Stimulated activated CD4-positive, alpha-beta T cell treated with anti-CD3 and anti-CD28 coated beads, Interleukin-1b, Interleukin-23, amount 100 ng/mL, for 1 hour (primary cell): ENCODE measurements at places on chromosomes 1 and 21.

GRCh38 chr21:35059742-35060141, 10.6 kb upstream of the RUNX1 start:
- DNase-seq, result no peak

- DNase-seq, result no peak
Measured at GRCh38 chr1:229620876-229621275, 5.0 kb downstream of the TAF5L start.

- no peak for DNase-seq
Measured at GRCh38 chr1:204929487-204930154, 59.0 kb downstream of the NFASC start.

GRCh38 chr1:174995121-174995520, 4.6 kb upstream of the CACYBP start:
- no peak for DNase-seq

- no peak for DNase-seq
Measured at GRCh38 chr1:194062962-194063361, 876.5 kb upstream of the B3GALT2 start.

GRCh38 chr1:16130827-16131226, 25.0 kb downstream of the EPHA2 start:
- DNase-seq, result no peak

GRCh38 chr1:194618101-194618500, 1431.7 kb upstream of the B3GALT2 start:
- no peak for DNase-seq

DNA sequence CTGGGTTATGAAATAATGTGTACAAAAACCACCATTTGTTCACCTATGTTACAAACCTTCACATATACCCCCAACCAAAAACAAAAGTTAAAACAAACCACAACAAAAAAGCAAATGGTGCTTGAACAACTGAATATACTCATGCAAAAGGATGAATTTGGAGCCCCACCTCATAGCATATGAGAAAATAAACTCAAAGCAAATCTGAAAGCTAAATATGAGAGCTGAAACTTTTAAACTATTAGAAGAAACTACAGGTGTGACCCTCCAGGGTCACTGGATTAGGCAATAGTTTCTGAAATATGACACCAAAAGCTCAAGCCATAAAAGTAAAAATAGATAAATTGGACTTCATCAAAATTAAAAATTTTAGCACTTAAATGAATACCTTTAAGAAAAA, 215.5 kb upstream of the CHRM3 start:
- no peak for DNase-seq

GRCh38 chr1:97042551-97042950, 321.0 kb downstream of the PTBP2 start:
- no peak for DNase-seq

DNA sequence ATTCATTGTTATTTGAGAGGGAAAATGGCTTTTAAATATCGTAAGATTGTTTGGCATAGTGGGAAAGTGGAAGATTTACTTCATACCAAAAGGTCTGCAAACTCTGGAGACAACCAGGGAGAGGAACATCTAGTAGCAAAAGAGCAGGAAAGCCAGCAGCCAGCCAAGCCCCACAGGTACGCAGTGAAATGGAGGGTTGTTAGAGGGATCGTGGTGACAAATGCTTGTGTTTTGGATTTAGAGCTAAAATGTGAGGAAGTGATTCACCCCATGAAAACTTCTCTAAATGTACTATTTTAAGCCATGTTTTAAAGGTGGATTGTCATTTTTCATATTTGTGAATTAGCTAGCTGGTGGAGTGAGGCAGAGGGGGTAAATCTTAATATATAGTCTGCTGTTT, 69.3 kb downstream of the RPS6KC1 start:
- no peak for DNase-seq

DNA sequence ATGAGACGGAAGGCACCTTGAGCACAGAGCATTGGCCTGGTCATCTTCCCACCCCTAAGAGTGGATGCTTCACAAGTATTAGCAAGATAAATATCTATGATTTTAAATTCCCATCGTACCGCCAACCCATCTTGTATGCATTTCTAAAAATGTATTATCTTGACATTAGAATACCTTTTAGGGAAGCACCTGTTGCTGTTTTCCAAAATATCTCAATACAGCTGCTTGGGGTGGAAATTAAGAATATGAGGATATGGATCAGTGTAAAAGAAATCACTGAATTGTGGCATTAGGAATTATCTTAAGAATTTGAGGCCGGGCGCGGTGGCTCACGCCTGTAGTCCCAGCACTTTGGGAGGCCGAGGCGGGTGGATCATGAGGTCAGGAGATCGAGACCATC, 166.3 kb downstream of the ETS2 start:
- DNase-seq, result no peak

- DNase-seq, result no peak
Measured at GRCh38 chr21:31176725-31177124, 138.4 kb upstream of the KRTAP19-8 start.

DNA sequence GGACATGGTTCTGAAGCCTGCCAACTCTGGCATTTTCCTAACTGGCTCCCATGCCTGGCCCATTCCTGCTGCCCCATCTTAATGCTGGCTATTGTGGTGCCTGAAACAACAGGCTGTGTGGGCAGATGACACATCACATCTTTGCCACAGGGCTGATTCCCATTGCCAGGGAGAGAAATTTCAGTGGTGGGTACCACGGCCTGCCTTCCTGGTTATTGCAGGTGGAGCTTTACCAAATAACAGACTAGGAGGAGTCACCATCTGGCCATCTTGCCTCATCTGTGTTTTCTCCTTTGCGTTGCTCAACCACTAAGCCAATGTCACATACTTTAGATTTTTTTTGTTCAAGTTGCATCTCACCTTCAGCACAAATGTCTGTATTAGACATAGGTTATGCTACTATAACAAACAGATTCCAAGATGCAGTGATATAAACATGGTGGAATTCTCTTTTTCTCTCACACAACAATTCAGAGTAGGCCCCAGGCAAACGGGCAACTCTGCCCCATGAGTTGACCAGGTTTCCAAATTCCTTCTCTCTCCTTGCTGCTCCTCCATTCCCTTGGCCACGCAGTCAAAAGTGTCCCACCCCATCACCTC, 14.1 kb downstream of the CDA start:
- no peak for DNase-seq

DNA sequence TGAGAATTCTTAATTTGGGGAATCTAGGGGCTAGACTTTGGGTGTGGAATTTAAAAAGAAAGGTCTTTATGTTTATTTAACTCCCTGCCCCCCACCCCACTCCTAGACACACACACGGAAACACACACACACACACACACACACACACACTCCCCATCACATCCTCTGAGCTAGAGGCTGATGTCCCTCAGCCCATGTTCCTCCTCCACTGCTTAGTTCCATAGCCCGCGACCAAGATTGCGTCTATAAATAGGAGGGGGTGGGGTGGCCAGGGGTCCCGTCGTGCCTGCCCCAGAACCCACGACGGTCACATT, 655 bp upstream of the KIRREL1 start:
- DNase-seq, result no peak

GRCh38 chr1:87044840-87045239, 130.4 kb downstream of the HS2ST1 start:
- no peak for DNase-seq

DNA sequence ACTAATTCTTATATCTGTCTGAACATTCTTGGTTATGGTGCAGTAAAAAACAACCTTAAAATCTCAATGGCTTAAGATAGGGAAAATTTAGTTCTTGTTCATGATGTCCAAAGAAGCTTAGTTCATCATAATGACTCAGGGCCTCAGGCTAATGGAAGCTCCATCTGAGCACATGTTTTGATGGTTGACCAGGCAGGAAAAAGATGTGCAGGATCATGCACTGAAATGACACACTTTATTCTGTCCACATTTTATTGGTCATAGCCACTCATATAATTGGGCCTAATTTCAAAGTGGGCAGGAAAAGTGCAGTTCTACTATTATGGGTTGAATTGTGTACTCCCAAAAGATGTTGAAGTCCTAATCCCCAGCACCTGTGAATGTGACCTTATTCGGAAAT, 198.2 kb downstream of the CENPF start:
- no peak for DNase-seq

DNA sequence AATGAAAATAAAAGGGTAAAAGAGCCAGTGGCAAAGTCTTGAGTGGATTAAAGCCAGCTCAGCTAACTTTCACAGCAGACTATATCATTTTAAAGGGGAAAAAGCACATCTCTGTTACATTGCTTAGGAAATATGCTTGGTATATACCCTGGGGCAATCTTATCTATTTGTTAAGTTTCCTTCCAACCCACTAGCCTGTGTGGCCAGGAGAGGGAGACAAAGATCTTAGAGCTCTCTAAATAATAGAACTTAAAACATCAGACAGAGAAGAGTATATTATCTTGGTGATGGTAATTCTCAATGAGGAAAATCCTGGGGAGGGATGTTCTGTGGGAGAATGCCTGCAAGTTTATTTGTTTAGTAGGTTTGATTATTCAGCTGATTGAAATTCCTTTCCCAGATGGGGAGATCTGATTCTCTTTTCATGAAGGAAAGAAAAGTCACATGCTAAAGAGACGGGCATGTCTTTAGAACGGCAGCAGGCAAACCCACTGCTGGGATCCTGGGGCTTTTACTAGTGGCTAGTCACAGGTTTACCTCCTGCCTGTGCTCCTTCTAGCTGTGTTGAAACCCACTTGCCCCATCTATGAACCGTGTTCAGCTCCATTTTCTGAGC, 3.6 kb downstream of the KCNE2 start:
- no peak for DNase-seq

- no peak for DNase-seq
Measured at GRCh38 chr21:40120940-40121575, 253.8 kb downstream of the PCP4 start.

DNA sequence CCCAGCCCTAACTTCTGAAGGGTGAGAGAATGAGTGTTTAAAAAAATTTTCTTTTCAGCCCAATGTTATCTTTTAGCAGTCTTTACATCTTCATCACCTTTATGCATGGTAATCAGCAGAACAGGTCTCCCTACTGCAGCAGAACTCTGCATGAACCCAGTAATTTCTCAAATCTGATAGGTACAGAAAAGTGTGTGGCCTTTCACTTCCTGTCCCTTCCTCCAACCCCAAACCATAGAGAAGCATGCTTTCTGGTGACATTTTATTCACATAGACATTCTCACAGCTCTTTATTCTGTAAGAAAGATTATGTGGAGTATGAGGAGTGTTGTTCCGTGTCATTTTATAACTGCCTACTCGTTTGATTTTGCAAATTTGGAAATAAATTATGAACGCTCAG, 68.6 kb downstream of the RPAP2 start:
- no peak for DNase-seq

GRCh38 chr1:159953536-159954515, at the start of gene SLAMF9:
TSS of gene SLAMF9 (minus strand) at chr1:159954237. CDS start at chr1:159954137, 100 bp downstream.
- no peak for DNase-seq

GRCh38 chr1:11569551-11569950, 84.7 kb downstream of the FBXO2 start:
- no peak for DNase-seq

GRCh38 chr1:107250169-107250568, 109.3 kb downstream of the NTNG1 start:
- DNase-seq, result no peak

DNA sequence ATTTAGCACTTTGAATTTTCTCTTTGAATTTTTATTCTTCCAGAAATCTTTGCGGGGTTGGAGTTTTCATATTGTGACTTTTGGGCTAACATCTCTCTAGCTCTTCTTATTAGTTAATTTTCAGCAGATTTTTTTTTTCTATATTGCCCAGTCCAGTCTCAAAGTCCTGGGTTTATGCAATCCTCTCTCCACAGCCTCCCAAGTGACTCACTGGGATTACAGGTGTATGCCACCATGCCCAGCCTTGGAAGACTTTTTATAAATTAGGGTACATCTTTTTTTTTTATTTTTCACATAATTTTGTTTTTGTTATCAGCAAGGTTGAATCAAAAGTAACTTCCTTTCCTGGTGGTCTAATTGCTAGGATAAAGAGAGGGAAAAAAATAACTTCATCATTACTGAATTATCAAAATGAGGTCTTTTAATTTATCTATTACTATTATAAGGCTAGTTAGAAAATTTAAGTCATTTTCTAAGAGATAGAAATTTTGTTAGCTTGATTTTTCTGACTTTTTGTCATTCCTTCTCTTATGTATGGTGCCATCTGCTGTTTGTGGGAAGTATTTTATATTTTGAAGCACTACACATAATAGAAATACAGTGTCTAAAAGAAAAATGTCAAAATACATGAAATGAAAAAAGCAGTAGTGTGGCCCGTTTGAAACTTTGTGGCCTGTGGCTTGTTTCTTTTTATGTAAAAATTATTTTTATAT, 273.4 kb upstream of the CACYBP start:
- DNase-seq, result no peak

- DNase-seq, result no peak
Measured at GRCh38 chr1:248847181-248847955, 9.3 kb downstream of the ZNF672 start.

- no peak for DNase-seq
Measured at GRCh38 chr1:93554883-93555872, 107.3 kb downstream of the FNBP1L start.

DNA sequence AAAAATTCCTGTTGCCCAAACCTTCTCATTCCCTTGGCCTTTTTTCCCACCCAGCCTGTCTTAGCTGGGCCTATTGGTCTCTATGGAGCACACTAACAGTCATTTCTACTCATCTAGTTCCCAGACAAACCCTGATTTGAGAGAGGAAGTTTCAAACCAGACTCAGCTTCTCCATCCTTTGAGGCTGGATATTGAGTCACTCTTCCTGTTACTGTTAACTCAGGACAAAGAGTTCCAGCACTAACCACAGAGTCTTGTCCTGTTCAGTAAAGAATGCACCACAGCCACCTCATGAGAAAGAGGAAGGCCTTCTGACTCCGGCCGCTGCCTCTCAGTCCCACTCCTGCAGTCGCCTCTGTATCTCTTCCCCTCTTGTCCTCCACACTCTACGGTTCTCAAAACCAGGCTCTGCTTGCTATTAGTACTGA, 137.8 kb downstream of the PTPRC start:
- DNase-seq, result no peak

- DNase-seq, result no peak
Measured at GRCh38 chr21:38527737-38528136, 29.5 kb upstream of the ERG start.

DNA sequence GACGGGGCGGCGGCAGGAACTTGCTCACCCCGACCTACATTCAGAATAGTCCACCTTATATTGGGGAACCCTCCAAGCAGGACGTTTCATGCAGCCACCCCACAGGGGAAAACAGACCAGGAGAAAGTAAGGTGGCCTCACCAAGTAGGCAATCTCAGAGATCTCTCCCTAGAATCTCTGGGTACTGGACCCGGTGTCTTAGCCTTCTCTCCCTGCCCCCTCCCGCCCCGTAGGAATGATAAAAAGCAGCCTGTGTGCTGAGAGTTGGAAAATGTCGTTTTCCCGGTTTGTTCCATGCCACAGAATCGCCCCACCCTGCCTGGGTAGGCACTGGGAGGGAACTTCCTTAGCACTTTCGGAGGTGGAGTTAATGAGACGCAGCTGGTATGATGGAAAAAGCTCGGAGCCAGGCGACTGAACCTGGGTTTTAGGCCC, 789 bp upstream of the PTPN14 start:
- DNase-seq, result no peak

- peak; percentile 14 for DNase-seq
Measured at GRCh38 chr21:42010507-42011495, 641 bp upstream of the ZBTB21 start.

GRCh38 chr21:24255591-24255990, 1351.7 kb downstream of the MRPL39 start:
- no peak for DNase-seq
